CD4-positive, alpha-beta T cell treated with Interleukin-2 at 100 ng/mL for 4 hours (primary cell): ENCODE measurements at places on chromosomes 1 and 21.

GRCh38 chr1:78619446-78619802, 824 bp upstream of the IFI44L start:
- DNase-seq, result no peak

DNA sequence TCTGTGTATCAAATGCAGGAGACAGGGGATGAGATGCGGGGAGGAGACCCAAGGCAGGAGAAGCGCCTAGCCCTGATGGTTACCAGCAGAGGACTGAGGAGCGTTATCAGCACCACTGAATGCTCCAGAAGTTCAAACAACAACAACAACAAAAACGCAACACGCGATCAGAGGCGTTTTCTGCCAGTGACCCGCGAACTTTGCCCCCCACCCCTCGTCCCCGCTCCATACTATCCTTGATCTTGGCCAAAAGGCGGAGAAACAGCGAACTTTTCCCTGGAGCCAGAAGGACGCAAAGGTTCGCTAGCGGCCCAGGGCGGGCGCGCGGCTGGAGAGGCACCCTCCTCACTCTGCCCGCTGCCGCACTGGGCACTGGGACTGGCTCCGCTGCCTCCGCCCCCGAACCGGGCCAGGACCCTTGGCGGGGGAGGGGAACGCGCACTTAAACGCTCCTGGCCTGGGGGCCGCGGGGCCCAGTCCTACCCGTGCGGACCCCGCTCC, 699 bp downstream of the ECHDC2 start:
- no peak for DNase-seq

DNA sequence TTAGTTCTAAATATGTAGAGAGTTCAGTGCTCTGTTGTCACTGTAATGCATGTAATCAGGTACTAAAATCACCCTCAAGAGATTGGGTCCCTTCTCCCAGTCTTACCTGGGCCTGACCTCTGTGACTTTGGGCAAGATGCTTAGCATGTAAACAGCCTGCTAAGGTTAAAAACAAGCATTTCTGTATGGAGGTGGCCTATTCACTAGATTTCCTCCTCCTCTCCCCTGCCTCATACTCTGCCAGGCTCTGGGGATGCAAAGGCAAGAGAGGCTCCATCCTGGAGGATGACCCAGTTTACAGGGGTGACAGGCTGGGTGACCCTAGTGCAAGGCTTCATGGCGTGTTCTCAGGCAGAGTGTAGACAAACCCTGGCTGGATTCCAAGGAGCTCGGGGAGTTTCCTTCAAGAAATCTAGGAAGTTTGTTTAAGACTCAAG, 28.8 kb downstream of the VANGL2 start:
- peak; percentile 23 for DNase-seq

DNA sequence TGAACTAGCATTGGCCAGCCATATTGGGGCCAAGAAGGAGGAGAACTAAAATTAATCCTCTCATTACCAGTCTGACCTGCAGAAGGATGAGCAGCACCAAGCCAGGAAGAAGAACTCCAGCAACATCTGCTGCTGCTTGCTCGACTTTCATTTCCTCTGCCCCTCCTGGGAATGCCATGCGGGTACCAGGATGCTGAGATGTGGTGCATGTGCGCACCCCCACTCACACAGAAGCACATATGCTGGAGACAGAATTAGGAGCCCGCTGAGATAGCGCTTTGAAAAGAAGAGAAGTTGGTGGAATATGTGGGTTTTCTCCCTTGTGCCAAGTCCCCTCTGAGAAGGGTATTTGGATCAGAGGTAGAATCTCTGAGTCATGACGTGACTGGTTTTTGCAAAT, 70.4 kb downstream of the PLXNA2 start:
- no peak for DNase-seq

- no peak for DNase-seq
These were observed 88.3 kb downstream of the JAK1 start for GRCh38 chr1:64878090-64878489.

GRCh38 chr1:79117376-79117775, 110.8 kb upstream of the ADGRL4 start:
- DNase-seq, result no peak

DNA sequence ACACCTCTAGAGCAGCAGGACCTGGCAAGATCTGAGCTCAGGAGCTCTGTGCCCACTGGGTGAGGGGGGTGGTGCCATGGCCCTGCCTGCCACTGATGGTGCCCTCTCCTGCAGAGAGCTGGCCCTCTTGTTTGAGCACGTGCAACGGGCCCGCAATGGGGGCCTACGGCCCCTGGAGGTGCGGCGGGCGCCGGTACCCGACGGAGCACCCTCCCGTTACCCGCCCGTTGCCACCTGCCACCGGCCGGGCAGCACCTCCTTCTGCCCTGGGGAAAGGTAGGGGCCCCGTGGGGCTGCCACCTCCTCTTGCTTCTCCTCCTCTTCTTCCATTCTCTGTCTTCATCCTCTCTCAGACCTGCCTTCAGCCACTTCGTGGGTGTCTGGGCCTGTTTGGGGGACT, 38.2 kb downstream of the CITED4 start:
- DNase-seq, result no peak

DNA sequence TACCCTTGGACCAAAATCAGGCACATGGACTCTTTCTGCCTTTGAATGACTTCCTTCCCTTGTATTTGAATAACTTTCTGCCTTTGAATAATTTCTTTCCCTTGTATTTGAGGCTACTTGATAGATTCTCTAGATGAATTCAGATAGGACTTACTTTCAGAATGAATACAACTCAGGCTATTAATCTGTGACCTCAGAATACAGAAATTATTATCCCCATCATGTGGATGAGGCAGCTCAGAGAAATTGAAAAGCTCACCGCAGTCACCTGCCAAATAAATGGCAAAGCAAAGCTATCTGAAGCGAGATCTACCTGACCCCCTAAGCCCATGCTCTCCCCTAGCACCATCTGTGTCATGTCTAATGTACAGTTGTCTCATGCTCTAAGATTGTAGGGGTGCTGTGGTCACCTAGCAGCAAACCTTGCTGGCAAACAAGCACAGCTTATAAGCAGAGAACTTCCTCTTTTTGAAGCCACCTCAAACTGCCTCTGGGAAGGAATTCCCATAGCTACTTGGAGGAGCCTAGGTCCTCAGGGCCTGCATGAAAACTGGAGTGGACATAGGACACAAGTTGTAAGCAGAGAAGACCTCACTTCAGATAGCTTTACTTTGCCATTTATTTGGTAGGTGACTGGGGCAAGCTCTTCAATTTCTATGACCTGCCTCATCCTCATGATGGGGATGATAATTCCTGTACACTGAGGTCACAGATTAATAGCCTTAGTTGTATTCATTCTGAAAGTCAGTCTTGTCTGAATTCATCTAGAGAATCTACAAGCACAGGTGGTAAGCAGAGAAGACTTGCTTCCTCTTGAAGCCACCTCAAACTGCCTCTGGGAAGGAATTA, 66.1 kb downstream of the FASLG start:
- DNase-seq, result no peak

GRCh38 chr1:9874959-9875635, 35.0 kb downstream of the CTNNBIP1 start:
- peak; percentile 75 for DNase-seq

- DNase-seq, result no peak
These were observed 393 bp downstream of the LYSMD1 start for GRCh38 chr1:151165281-151165737.

DNA sequence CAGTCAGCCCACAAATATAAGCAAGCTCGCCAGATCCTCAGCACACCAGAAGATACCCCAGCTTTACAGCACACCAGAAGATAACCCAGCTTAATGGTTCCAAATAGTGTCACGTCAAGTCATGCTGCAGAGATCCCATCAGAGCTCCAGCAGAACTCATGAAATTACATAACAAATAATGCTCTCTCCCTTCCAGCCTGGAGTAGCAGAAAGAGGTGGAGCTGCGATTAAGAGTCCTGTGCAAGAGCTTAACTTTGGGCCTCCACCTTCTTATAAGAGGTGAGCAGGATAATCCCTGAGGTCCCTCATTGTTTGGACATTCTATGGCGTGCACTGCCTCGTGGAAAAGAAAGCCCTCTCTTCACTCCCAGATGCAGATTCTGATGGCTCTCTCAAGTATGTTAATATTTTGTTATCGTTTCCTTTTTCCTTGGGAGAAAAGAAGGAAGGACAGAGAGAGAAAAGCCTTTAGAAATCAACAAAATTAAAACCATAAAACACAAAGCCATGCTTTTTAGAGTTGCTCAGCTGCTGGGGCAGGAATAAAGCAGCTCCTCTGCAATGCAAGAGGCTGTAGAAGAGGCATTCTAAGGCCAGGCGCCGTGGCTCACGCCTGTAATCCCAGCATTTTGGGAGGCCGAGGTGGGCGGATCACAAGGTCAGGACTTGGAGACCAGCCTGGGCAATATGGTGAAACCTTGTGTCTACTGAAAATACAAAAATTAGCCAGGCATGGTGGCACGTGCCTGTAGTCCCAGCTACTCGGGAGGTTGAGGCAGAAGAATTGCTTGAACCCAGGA, 59.1 kb downstream of the GLUL start:
- DNase-seq, result no peak

- DNase-seq, result no peak
These were observed 3.7 kb downstream of the TARBP1 start for GRCh38 chr1:234475167-234475793.

DNA sequence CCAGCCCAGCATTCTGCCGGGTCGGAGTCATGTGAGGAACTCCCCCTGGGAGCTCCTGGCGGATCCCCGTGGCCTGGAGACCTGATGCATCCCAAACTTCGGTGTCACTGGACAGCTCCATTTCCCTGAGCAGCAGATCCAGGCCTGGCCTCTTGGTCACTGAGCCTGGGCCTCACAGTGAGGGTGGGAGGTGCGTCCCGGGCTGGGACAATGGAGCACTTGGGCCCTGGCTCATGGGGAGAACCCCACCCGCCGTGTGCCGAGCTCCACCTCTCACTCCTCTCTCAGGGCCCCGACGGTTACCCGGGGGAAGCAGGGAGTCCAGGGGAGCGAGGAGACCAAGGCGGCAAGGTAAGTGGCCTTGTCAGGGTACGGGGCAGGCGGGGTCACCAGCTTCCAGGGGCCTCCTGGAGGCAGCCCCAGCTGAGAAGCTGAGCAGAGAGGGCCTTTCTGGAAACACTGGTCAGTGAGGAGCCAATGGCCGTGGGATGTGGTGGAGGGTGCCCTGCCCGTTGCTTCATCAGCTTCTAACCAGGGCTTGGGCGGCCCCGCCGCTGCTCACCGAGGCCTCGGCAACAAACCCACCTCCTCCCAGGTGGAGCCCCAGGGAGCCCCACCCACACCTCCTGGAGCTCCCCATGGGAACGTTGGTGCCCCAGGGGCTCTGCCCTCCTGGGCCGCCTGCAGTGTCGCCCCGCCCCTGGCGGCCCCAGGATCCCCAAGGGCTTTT, 19.8 kb downstream of the COL6A2 start:
- no peak for DNase-seq

- no peak for DNase-seq
These were observed 363.0 kb downstream of the SETD4 start for GRCh38 chr21:35697321-35697808.

GRCh38 chr1:42137766-42138165, 15.4 kb upstream of the GUCA2B start:
- DNase-seq, result no peak
